Fibroblast of villous mesenchyme (primary cell): ENCODE measurements at places on chromosomes 3 and 15. TPM values are rescaled to one million over a fixed set of nuclear protein-coding genes. Genes with fewer than 3 reads are reported as not detected.

Gene PIERCE2
- 1.3 TPM in 2 replicates for total RNA-seq

DNA sequence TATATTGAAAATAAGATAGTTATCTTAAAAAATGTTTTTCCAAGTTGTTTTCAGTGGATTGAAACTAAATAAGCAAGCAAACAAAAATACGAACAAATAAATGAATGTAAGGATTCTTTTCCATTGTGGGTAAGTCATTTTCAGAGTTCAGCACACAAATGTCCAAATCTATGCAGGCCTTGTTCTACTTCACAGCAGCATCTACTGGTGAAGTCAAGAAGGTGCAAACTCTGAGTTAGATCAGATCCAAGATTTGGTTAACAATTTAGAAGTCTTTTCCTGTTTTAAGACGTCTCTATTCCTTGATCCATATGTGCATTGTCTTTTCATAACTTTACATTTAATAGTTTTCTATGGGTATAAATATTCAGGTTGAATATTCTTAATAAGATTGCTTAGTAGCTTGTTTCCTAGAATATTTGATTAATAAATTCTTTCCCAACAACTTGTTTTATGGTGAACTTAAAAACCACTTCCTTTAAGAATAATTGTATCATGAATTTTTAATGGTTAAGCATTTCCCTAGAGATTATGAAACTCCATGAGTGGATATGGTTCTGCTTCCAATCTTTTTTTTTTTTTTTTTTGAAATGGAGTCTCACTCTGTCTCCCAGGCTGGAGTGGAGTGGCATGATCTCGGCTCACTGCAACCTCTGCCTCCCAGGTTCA is 10.5 kb downstream of the PTX3 start:
- peak; percentile 62 for DNase-seq

Gene TMEM40
- total RNA-seq, result under 0.01 TPM in 1 of 2 replicates, not detected in the other

GRCh38 chr3:101833446-101833974 is 15.8 kb upstream of the NFKBIZ start:
- no peak for DNase-seq

DNA sequence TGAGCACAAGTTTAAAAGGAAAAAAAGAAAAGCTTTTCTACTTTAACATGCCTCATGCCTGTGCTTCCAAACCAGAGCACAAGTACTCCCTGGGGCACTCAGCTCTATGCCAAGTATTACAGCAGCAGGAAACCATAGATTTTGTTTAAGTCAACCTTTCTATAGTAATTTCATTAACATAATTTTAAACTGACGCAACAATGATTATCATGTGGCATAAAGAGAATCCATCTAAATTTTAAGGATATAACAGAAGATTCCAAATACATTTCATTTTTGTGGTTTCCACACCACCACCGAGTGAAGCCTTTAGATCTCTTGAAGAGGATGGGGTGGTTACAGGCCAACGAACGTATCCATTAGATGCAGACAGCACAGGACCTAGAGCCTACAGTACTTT is 112.1 kb downstream of the TNIK start:
- peak; percentile 49 for DNase-seq

DNA sequence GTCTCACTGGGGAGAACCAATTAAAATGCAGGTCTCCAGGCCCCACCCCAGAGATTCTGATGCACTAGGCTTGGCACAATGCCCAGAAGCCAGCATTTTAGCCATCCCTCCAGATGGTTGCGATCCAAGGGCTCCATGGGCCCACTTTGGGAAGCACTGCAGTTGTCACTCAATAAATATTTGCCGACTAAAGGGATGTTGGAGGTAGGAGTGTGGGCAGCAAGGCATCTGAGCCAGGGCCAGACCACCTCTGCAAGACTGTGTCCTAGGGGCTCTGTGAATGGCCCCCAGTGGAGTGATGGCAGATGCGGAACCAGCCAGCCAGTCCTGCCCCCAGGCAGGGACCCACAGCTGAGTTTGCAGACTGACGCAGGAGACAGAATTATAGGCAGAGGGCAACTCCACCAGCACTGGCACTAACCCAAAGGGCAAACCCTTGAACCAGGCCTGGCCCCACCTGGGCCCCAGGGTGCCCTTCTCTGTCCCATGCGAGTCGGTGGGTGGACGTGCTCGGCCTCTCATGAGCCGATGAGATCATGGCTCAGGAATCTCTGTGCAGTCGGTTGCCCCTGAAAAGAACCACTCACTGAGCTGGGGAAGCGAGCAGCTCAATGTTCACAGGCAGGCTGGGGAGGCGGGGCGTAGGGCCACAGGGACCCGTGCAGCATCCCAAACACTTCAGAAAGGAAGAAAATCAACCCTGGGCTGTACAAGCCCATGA is 49.7 kb downstream of the SEMA5B start:
- peak; percentile 51 for DNase-seq

Gene ALG3
- 28.7 and 41.0 TPM in 2 replicates for total RNA-seq

Gene GPR87
- 0.43 TPM in 1 of 2 replicates, not detected in the other for total RNA-seq

- no peak for DNase-seq
Measured at GRCh38 chr15:51283026-51283425, 55.4 kb downstream of the CYP19A1 start.

DNA sequence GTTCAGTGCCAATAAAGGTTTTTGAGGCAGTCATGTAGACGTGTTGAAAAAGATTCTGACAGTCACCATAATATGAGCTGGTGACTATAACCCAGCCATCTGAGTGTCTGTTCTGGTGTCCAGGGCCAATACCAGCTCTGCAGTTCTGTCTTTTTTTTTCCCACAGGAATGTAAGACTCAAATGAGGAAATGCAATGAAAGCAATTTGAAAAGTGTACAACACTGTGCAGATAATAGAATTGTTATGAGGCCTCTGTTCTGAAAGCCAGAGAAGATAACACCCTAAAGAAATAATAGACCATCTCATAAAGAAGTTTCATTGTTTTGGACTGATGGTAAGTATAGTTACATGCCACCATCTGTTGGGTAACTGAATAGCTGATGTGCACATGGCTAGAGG is 57.1 kb downstream of the CLDN1 start:
- DNase-seq, result no peak

Gene IL5RA
- not detected in 2 replicates for total RNA-seq

Gene EIF4A2
- total RNA-seq, result 319 and 691 TPM in 2 replicates
